ENCODE measurements at places on chromosomes 2 and 18.
A peak's percentile ranks its signal among the peaks of the same experiment; 100 is the strongest.

DNA sequence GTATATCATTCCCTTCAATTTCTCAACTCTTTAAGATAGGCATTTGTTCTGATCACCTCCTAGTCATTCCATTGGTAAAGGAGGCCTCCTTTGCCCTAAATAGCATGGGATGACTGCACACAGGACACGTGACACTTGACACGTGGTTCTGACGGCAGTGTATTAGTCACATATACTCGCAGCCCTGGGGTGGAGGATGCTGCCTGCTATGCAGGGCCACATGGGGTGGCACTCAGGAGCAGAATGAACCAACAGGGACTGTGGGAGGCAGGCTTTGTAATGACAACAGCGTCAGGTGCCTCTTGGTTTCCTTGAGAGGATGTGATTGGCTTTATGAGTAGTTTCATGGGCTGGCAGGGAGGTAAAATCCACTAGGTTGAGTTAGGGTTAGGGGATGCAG is 9.3 kb upstream of the KCNS3 start:
- DNase-seq, result no peak

DNA sequence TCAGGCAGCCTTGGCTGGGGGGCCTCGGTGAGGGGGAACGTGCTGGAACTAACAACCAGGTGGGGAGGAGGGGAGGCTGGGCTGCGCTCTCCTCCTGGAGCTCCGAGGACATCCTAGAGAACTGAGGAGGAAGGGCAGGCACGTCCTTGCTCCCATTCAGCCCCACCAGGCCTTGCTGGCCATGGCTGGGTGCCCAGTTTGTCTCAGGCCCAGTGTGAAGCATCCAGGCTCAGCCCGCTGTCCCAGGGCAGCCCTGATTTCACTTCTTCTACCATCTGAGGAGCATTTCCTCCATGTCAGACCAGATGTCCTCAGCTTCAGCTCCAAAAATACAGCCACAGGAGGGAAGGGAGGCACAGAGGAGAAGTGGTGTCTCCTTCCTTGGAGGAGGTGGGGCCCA is 125.4 kb downstream of the CELF4 start:
- DNase-seq, result no peak

- peak; percentile 33 for DNase-seq
Measured at GRCh38 chr18:62672600-62672999, 42.7 kb upstream of the PHLPP1 start.

DNA sequence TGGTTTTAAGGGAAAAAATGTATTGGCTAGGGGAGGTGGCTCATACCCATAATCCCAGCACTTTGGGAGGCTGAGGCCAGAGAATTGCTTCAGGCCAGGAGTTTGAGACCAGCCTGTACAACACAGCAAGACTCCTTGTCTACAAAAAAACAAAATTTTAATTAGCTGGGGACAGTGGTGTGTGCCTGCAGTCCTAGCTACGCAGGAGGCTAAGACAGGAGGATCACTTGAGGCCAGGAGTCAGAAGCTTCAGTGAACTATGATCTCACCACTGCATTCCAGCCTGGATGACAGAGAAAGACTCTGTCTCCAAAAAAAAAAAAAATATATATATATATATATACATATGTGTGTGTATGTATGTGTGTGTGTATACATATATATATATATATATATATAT is 18.5 kb downstream of the CCDC88A start:
- no peak for DNase-seq

DNA sequence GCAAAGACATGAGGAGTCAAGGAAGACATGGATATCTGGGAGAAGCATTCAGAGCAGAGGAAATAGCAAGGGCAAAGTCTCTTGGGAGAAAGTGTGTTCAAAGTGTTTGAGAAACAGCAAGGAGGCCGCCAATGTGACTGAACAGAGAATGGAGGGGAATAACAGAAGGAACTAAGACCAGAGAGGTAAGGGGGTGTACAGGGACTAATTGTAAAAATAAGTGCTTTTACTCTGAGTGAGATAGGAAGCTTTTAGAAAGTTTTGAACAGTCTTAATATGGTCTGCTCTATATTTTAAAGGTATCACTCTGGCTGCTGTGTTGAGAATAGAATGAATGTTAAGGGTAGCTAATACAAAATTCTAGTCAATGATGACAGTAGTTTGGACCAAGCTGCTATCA is 6.8 kb upstream of the CREB1 start:
- no peak for DNase-seq

DNA sequence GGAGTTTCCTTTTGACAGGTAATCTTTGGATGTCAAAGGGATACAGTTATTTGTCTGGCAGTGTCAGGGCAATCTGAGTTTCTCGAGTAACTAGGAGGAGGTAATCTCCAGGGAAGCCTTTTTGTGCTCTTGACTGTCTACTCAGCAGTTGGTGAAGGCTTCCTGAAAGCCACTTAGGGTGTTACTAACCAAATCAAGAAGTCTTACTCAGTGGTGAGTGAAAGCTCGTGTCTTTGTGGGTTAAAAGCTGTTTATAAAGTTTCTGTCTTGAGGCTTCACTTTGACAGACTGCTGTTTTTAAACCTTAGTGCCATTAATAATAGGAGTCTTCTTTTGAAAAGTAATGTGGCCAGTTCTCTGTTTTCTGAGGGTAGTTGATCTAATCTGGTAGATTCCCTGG is 1.7 kb downstream of the THSD7B start:
- DNase-seq, result no peak

- no peak for DNase-seq
Measured at GRCh38 chr18:58630071-58630470, 1.2 kb upstream of the ALPK2 start.

Data from astrocyte of the spinal cord (primary cell).